NCI-H1092 treated with DMSO at 0.1 percent for 48 hours (cell line): ENCODE measurements at places on chromosomes 6 and 20.
A peak's percentile ranks its signal among the peaks of the same experiment; 100 is the strongest.

DNA sequence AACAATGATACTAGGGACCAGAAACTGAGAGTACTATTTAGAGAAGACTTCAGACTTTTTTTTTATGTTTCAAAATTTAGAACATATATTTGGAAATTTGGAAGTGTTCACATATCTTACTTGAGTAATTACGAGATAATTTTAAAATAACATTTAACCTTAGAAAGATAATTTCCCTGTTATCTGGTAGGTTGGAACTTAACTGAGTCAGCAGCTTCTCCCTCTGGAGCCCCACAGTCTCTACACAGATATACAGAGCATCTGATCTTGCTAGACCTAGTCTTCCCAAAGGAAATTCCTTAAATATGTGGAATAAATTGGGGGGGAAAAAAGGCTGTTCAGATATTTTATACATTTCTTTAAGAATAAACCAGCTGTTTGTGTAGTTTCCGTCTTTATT lies 48.6 kb downstream of the TSPYL4 start:
- DNase-seq: no peak

GRCh38 chr6:81126150-81126549 lies 626.3 kb downstream of the TENT5A start:
- no peak for DNase-seq

DNA sequence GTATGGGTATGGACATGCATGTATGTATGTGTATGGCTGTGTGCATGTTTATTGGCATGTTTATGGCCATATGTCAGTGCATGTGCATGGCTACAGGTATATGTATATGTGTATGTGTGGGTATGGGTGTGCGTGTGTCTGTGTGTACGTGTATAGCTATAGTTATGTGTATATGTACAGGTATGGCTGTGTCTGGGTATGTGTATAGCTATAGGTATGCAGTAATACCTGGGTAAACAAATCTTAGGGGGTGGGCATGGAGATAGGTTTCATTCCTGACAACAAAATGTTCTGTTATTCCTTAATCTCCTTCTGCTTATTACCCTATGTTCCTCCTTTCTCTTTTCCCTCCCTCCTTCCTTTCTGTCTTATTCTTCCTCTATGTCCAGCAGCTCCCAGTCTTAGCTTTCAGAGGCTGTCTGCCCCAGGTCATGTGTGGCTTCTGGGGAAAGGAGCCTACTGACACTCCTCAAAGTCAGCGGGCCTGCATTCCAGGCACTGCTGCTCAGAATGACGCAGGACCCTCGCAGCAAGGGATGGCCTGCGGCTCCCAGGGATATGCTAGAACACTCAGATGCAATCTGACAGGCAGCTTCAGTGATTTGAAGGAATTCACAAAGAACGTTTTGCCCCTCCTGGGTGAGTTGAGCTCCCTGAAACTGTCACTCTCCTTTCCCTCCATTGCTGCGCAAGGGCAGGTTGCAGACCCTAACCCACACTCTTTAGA lies 139.3 kb upstream of the PHACTR1 start:
- DNase-seq: no peak

DNA sequence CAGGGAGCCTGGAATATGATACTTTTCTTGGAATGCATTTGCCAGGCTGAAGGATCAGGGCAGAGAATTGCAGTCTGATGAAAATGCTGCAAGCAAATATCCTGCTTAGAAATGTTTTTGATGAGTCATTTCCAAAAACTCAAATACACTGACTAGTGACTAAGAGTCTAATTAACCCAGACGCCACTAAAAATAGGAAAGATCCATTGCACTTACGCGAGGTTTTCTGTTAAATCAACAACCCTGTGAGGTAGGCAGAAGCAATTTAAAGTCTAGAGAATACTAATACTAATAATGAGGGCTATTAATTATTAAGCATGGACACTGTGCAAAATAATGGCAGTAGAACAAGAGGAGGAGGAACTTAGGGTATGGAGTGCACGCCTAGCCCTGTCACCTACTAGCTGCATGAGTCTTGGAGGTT lies 130.1 kb upstream of the DOK5 start:
- DNase-seq: no peak

GRCh38 chr6:55175078-55176049 lies 1.0 kb downstream of the HCRTR2 start:
- DNase-seq: no peak

DNA sequence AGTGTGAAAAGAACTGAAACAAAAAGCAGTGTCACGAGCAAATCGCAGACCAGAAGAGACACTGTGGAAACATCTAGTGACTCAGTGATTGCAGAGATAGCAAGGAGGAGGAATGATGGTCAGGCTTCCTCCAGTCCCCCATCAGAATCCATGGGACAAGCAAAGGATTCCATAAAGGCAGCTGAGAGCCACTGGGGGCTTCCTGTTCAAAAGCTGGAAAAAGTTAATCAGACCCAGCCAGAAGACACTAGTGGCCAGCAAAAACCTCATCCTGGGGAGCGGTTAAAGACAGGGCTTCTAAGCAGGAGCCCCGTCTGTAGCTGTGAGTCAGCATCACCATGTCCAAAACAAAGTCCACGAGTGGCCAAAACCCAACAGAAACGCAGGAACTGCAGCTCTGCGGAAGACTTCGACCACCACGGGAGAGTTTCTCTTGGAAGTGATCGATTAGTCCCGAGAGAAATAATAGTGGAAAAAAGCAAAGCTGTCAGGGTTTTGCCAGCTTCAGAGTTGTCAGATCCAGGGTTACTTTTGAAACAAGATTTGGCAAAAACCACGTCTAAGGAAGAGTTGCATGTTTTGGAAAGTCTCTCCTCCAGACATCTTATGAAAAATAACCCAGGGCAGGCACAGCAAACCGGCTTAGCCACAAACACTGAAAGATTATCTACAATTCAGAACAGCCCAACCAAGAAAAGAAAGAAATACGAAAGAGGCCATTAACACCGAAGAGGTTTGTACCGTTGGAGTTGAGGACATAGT lies 51.0 kb downstream of the JAG1 start:
- no peak for DNase-seq

GRCh38 chr6:129073051-129073450 lies 190.1 kb downstream of the LAMA2 start:
- no peak for DNase-seq

DNA sequence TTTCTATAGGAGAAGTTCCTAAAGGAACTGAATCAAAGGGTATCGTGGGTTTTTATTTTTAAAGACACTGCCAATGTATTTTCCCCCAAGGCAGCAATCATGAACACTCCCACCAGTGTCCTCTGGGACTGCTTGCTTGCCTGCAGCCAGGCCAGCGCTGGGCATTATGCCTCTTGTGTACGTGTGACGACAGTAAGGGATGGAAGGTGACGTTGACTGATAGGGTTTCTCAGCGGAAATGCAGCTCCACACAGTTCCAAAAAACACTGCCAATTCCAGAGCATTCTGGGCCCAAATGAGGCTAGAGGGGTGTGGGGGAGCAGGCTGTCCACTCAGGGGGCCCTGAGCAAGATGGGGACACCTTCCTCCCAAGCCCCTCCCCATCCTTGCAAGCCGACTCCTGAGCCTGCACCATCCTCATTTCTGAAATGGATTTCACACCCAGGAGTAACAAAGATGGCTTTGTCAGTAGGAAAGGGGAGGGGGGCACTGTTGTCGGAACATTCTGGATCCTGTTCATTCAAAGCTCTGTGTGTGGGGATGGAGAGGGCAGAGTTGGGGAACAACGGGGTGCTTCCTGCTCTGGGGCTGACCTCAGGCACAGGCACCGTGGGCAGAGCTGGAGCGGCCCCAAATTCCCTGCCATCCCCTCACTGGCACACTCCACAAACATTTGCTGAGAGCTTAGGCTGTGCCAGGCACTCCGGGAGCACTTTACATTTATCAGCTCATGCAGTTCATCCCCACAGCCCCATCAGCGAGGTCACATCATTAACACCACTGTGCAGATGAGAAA lies 20.0 kb downstream of the PREX1 start:
- no peak for DNase-seq

- DNase-seq: peak; percentile 50
Observed at GRCh38 chr6:95127261-95127660, 450.1 kb upstream of the MANEA start.

GRCh38 chr6:121619013-121619412 lies 183.6 kb downstream of the GJA1 start:
- DNase-seq: no peak

DNA sequence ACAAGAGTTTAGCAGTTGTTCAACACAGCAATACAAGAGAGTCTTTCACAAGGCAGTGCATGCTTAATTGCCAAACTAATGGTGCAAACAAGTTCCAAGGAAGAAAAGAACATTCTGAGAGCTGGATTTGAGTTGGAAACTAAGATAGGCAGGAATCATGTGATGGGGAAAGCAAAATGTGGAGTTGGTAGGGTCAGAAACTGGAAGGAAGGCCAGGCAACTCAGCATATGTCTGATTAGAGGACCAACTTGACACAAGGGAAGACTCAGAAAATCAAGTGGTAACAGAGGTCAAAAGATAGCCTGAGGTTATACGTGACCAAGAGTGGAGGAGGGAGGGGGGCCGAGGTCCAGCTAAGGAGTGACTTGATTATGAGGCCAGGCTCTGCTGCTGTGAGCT lies 117.3 kb downstream of the SMLR1 start:
- no peak for DNase-seq

DNA sequence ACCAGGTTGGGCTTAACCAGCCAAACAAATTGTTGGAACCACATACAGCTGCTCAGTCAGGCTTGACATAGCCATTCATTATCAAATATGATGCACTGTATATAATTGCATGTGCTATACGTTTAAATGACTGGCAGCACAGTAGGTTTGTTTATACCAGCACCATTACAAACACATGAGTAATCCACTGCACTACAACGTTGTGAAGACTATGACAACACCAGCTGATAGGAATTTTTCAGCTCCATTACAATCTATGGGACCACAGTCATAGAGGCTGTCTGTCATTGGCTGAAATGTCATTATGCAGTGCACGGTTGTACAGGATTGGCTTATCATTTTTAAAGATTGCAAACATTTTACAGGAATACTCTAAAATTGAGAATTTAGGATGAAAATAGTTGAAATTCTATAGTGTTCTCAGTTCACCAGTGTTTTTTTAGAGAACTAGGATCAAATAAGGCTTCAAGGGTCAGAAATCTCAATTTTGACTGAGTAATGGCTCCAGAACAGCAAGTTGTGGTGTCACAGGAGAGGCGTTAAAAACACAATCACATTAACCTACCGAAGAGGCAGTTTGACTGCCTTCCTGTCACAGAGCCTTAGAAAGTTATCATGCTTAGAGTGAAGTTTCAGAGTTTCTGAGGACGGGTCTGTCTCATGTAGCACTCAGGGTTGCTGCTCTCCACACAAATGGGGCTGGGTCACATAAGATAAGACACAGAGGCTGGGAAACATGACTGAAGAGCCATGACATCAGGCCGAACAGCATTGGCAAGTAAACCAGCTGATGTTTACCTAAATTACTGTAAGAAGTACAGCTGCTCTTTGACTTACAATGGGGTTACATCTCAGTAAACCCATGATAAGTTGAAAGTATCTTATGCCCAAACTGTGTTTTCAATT lies 60.7 kb upstream of the SMLR1 start:
- DNase-seq: no peak

- DNase-seq: no peak
Observed at GRCh38 chr20:18734525-18735189, 78.9 kb upstream of the SCP2D1 start.

DNA sequence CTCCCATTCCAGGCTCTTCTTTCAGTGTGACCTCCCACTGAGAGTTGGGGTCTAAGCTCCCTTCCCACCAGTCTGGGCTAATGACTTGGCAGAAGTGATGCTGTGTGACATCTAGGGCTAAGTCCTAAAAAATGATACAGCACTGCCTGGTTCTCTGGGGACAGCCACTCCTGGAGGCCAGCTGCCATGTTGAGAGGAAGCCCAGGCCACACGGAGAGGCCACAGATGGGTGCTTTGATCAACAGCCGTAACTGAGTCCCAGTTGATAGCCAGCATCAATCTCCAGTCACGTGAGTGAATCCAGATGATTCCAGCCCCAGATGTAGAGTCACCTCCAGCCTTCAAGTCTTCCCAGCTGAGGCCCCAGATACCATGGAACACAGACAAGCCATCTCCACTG lies 13.8 kb downstream of the SUN5 start:
- no peak for DNase-seq

DNA sequence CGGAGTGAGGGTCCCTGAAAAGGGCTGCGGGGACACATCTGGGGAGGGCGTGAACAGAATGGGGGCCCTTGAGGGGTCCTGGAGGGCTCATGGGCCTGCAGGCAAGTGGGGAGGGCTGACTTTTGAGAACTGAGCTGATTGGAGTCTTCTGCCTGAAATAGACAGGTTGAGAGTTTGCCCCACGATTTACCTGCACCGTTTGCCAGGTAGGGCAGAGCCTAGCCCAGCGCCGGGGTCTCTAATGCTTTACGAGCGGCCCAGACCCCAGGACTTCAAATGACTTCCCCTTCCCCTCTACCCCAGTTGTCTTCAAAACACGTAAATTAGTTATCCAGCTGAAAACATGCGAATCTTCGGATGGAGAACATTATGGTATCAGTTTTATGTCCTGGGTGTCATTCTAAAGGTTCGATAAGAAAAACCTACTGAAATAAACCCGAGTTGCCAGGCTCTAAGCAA lies 1.3 kb downstream of the PLCB1 start:
- DNase-seq: no peak

DNA sequence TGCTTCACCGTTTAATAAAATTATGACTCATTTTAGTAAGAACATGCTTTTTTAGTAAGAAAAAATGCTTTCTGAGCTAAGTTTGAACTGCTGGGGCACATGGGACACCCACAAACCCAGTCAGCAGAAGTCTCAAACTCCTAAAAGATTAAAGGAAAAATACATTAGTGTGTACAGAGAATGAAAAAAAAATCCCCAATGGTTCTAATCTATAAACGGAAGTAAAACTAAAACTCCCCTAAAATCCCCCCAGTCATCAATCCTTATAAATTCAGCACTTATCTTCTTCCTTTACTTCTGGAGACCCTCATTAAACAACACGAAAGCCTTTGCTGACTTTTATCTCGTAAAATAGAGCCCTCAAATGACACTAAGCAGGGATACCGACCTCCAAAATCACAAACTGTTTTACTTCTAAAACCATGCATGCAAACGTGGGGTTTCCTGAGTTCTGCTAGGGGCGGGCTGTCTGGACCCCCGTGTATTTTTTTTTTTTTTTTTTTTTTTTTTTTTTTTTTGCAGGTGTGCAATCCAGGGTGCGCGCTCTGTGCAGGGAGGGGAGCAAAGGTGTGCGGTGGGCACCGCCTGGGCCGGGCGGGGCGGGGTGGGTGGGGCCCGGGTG lies 1.1 kb upstream of the MYB start:
- no peak for DNase-seq
